ENCODE measurements at places on chromosomes 3 and 15.

DNA sequence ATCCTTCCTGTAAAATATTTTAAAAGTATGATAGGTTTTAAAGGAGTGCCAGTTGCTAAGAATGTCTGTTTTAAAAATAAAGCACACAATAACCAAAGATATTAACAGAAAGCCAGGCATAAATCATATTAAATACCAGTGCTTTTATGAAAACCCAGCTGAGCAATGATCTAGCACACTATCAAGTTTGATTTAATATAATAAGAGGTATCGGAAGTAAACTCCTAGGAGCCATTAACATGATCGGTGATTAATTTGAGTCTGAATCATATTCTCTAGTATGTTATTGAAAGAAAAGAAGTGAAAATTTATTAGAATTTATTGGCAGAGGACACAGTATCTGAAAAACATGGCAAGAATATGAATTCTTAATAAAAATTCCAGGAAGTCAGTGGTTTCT, 91.7 kb downstream of the SPATA16 start:
- no peak for DNase-seq

DNA sequence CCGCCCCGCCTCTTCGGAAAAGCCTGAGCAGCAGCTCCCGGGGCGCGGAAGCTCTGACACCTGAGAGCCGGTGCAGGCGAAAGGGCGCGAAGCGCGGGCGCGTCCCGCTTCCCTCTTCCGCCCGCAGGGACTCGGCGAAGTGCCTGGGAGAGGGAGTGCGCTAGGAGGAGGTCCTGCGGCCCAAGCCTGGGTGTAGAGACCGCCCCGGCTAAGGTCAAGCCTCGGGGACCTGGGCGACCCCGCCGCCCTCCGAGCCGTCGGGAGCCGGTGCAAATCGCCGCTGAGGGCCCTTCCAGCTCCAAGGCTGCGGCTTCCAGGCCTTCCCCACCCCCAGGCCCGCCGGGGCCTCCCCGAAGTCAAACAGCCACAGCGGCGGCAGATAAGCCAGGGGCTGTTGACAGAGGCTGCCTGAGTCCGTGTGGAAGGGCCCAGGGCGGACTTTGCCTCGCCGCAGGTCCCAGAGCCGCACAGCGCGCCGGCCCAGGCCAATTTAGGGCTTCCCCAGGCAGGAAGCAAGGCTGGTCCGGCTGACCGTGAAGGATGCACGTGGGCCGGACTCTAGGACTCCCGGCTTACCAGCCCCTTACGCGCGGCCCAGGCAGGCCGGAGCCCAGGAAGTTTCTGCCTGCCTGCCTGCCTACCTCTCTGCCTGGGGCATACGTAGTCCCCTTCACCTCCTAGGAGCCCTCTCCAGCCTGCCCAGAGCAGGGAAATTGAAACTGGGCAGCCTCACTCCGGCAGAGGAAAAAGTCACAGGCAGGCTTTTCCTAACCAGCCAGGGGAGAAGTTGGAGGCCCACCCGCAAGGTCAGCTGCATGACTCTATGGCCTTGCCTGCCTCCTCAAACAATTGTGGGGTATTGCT, 2.3 kb downstream of the ITPKA start:
- DNase-seq: no peak

GRCh38 chr3:25114532-25114931, 313.5 kb upstream of the RARB start:
- no peak for DNase-seq

GRCh38 chr3:126413693-126414080, 19.0 kb downstream of the CFAP100 start:
- DNase-seq: no peak

GRCh38 chr3:197889204-197889930, 60.6 kb upstream of the RPL35A start:
- no peak for DNase-seq

DNA sequence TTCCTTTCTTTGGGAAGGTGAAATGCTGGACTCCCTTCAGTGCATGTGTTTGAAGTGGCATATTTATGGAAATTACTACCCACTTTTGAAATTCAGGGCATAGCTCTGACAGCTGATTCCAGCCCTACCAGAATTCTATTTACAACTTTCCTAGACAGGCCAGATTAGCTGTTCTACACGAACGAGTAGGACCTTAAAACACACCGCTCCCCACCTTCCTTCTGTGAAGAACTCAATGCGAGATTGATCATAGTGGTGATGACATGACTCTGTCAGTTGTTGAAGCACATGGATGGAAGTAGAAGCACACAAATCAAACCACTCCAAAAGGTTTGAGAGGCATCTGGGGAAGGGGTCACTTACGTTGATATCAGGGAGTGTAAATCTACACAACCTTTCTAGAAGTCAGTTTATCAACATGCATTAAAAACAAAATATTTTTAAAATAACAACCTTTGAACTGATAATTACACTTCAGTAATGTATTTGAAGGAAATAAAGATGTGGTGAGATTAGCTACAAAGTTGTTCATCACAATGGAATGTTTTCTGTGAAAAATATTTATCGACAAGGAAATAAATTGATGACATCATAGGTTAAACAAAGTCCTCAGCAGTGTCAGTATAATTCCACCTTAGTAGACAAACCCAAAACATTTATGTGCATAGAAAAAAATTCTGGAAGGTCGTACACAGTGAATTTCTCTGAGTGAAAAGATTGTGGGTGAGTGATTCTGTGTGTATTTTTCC, 29.8 kb downstream of the RARB start:
- DNase-seq: no peak

GRCh38 chr15:26615188-26615926, 157.5 kb downstream of the GABRB3 start:
- no peak for DNase-seq

DNA sequence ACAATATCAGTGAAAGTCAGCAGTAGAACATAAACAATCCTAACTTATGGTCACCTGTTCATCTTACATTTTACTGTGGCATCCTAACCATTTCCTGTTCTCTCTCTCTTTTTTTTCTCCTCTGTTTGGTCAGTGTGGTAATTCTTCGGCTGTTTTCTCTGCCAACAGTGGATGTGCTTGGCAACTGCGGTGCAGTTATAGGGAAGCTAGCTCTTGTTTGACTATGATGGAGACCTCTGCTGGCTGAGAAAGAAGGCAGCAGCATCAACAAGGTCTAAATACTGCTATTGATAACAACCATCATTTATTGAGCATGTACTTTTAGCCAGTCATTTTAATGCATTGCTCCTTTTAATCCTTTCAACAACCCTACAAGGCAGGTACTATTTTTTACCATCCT, 723 bp upstream of the DRD3 start:
- peak; percentile 2 for DNase-seq

DNA sequence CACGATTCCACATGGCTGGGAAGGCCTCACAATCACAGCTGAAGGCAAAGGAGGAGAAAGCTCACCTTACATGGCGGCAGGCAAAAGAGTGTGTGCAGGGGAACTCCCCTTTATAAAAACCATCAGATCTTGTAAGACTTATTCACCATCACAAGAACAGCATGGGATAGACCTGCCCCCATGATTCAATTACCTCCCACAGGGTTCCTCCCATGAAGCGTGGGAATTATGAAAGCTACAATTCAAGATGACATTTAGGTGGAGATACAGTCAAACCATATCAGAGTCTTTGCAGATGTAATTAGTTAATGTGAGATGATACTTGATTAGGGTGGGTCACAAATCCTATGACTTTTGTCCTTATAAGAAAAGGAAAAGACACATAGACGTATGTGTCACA, 688.9 kb downstream of the GBE1 start:
- no peak for DNase-seq

- peak; percentile 78 for DNase-seq
Measured at GRCh38 chr3:120425572-120426250, 25.1 kb downstream of the FSTL1 start.

DNA sequence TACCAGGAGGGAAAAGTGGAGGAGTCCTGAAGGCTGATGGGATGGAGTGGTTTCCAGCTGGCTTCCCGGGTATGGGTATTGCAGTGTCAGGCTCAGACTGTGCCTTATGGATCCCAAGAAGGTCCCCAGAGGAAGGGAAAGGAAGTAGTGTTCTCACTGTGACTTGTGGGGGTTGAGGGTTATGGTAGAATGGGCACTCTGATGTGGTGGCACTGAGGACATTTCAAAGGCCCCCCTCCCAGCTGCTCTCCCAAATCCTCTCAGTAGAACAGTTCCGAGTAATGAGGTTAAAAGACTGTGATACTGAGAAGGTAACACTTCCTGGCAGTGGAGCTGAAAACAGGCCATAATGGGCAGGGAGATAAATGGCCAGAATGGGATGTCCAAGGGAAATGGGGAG, 23.1 kb upstream of the TIMP4 start:
- no peak for DNase-seq

- DNase-seq: no peak
Measured at GRCh38 chr3:14007006-14007405, 117.7 kb downstream of the CHCHD4 start.

DNA sequence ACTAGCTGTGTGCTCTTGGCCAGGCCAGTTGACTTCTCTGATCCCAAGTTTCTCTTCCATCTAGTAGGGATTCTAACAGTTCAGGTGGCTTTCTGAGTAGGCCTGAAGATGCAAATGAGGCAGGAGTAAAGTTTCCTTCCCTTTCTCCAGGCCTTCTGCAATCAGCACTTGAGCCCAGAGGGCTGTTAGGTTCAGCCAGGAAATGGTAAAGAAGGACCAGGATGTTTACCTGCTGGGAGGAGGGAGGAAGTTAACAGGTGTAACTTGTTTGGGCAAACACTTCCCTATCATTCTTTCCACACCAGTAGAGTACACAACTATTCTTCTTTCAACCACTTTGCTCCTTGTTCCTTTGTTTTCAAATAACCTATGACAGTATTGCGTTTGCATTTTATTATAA, 13.3 kb upstream of the TNFSF10 start:
- DNase-seq: no peak

DNA sequence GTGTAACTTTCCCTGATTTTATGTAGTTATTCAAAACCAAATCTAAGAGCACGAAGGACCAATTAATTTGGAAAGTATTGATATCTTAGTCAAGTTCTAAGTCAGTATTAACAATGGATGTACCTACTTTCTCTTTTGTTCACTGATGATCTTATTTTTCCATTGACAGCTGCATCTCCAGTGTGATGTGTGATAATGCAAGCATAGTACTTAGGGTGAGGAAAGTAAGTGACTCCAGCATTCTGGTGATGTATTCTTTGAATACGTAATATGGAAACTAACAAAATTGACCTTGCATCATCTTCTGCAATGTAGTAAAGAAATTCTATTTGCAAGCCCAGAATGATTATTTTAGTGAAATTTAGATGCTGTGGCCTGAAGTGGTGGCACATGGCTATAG, 22.4 kb downstream of the FBXW12 start:
- DNase-seq: no peak

DNA sequence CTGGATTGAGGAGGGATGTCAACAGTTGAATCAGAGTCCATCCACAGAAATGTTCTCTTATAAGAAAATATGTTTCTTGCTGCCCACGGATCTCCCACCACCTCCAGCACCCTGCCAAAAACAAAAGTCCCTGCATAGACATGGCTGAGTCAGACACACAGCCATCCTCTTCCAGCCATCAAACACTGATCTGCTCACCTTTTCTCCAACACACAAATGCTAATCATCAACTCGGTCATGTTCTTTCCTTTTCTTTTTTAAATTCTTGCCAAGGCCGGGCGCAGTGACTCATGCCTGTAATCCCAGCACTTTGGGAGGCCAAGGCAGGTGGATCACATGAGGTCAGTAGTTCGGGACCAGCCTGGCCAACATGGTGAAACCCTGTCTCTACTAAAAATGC, 110.7 kb upstream of the IL12A start:
- no peak for DNase-seq

DNA sequence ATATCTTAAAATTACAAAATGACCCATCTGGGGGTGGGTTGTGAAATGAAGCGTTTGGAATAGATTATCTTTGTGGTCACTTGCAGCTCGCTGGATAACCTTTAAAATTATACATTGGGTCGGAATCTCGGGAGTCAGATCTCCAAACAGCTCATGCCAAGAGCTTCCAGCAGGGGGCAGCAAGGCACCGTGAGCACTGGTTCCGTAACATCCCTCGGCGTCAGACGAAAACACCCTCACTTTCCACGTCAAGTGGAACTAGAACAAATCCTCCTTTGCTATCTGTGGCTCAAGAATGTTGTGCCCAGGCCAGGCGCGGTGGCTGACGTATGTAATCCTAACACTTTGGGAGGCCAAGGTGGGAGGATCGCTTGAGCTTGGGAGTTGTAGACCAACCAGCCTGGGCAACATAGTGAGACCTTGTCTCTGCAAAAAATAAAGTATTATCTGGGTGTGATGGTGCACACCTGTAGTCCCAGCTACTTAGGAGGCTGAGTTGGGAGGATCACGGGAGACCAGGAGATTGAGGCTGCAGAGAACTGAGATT, 31.1 kb downstream of the UMPS start:
- peak; percentile 77 for DNase-seq

GRCh38 chr3:107842940-107843339, 247.9 kb downstream of the CD47 start:
- DNase-seq: no peak

- no peak for DNase-seq
Measured at GRCh38 chr3:137259701-137260100, 301.9 kb downstream of the IL20RB start.

DNA sequence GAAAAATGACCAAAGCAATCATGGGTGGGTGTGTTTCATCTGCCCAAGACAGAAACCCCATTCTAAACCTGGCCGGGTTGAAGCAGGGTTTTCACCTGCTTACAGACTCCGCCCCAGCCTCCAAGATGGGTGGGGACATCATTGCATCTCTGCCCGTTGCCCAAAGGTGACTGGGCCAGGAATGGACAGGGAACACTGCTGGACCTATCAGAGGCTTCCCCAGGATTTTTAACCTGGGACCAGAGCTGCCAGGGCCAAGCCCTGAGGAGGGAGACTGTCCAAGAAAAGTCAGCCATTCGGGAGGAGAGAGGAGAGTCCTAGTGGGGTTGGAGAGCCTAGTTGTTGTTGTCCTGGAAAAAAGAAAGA, 109.7 kb upstream of the ALDH1A3 start:
- DNase-seq: no peak

- peak; percentile 50 for DNase-seq
Measured at GRCh38 chr15:84588053-84588874, 12.5 kb upstream of the ZSCAN2 start.

- no peak for DNase-seq
Measured at GRCh38 chr15:57422113-57422754, 45.9 kb downstream of the CGNL1 start.

DNA sequence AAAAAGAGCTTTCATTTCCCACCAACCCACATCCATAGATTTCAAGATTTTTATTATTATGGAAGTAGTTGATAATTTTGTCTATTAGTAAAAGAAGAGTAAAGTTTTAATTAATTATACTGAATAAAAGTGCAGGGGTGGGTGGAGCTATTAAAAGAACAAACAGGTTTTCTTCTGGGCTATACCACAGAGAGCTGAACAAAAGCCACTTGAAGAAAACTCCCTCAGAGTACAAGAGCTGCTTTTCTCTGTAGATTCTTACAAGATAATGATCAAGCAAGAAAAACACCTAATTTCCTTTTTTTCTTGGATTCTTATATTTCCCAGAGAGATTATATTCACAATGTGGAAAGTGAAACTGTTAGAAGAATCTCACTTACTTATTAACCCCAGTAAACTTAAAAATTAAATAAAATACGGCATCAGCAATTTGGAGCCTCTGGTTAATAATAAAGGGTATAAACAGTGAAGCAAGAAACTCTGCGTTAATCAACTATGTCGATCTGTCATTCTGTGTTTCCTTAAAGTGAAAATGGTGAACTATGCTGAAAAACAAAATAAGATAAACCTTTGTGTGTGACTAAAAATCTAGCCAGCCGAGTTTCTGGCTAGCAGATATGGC, 84.9 kb downstream of the THBS1 start:
- no peak for DNase-seq

All from AG04450 (cell line).